Natural killer cell treated with Interleukin-12 subunit alpha and Interleukin-12 subunit beta and Interleukin-15 and Interleukin-18, amount 100 ng/mL, for 72 hours (primary cell): ENCODE measurements at places on chromosomes 6 and 20.

GRCh38 chr6:129980821-129981220 is 37.6 kb upstream of the L3MBTL3 start:
- no peak for DNase-seq

DNA sequence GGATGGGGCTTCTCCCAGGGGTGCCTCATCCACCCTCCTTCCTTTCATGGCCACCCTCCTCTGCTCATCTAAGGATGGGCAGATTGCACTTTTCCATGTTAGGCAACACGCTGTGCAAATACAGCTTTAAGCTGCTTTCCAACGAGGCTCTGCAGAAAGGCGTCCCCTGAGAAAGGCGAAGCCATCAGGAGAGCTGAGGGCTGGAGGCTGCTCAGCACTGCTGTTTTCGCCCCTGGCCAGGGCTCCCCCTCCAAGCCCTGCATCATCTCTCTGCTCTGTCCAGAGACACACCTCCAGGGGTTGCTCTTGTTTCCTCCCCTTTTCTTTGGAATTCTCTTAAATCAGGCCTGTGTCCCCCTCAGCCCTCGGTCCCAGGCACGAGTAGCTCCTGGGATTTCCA is 526.1 kb downstream of the CDH26 start:
- DNase-seq, result no peak

- DNase-seq, result no peak
These were observed 37.0 kb downstream of the FOXF2 start for GRCh38 chr6:1426416-1426815.

DNA sequence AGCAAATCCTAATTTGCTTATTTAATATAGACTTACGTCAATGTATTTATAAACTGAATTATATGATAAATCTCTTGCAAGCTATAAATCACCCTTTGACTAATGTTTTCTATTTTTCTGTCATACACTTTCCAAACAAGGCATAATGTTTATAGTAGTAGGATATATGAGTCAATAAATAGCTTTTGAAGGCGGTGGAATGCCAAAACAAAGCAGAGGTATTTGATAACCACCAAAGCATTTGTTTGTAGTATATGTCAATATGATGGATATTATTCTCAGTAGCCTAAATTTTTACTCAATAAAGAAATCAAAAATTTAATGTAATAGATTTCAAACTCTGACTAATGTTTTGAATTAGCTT is 1354.6 kb downstream of the HACE1 start:
- DNase-seq, result no peak

- DNase-seq, result no peak
These were observed 97.7 kb downstream of the SYCP2 start for GRCh38 chr20:59835448-59836395.

GRCh38 chr20:6818033-6818808 is 50.7 kb downstream of the BMP2 start:
- no peak for DNase-seq

DNA sequence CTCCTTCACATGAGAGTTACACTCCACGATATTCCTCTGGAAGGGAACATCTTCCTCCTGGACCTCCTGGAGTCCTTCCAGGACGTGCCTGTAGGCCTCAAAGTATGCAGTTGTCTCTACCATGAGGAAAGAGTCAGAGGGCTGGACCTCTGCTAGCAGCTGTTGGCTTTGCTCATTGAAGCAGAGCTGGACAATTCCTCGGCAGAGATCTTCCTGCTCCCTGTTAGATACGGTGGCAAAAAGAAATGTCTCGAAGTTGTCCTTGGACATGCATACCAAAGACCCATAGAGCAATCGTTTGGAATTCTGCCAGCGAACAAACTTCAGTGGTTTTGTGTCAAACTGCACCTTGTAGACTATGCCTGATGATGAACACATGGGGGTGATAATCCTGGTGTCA is 7.7 kb downstream of the ZNFX1 start:
- DNase-seq, result no peak
